ENCODE measurements at places on chromosomes 5 and 9.

DNA sequence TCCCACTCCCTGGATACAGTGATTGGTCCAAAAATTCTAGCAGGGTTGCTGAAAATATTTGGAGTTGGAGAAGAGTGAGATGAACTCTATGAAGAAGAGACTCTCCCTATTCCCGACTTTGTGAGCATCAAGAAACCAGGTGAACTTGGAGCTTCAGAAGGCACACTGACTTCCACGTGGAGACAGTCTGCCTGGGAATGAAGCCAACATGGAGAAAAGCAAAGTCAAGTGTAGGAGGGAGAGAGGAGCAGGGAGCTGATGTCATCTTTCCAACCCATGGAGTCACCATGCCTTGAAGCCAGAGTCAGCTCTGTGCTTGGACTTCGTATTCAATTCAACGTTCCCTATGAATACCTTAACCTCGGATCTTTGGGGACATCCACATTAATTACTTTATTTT is 125.1 kb downstream of the NPR3 start:
- DNase-seq: no peak

DNA sequence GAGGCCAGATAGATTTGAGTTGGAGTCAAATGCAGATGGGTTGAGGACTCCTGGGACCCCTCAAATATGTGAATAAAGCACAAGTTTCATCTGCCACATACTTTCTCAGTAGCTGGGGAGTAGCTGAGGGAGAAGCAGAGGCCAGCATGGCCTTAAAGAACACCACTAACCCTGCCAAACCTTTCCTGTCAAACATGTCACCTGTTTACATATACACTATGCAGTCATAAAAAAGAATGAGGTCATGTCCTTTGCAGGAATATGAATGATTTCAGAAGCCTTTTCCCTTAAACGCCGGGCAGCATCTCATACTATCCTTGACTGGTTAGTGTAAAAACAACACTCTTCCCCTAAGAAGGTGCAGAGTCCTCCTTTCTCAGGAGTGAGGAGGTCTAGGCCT is 25.2 kb upstream of the HSD17B4 start:
- DNase-seq: no peak

DNA sequence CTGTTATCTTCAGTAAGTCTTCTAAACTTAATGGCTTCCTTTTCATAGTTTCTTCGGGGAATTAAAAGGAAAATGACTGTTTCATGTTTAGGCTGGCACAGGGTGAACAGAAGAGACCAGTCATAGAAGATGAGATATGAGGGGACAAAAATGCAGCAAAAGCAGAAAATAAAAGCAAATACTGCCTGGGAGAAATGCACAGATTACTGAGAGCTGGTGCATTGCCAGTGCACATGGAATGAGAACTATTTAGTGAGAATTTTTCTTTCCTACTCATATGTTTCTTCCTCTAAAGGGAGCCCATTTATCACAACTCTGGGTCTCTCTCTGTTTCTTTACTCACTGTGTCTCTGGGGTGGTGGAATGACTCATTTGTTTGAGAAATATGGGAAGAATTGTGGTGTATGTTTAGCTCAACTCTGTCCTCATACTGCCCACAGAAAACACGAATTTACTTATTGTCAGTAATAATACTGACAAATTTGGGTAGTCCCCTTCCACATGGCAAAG is 25.9 kb upstream of the ANKRD55 start:
- peak; percentile 95 for DNase-seq

DNA sequence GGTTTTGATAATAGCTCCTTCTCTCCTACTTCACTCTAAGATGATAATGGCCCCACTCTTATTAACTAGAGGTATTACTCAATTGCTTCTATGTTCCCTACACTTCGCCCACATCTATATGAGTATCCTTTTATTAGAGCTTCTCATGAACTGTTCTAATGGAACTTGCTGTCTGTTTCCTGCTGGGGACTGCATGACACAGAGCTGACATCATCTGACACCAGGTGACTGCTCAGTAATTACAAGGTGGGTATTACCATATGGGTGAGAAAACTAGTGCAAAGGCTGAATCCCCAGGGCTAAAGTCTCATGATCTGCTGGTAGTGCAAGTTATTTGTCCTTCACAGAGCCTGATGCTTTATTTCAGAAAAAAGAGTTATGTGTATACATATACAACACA is 146.2 kb upstream of the PLCXD3 start:
- no peak for DNase-seq

GRCh38 chr5:51386916-51387883 is 4.0 kb downstream of the ISL1 start:
- no peak for DNase-seq

- DNase-seq: no peak
Measured at GRCh38 chr9:14863402-14863801, 46.8 kb downstream of the FREM1 start.

DNA sequence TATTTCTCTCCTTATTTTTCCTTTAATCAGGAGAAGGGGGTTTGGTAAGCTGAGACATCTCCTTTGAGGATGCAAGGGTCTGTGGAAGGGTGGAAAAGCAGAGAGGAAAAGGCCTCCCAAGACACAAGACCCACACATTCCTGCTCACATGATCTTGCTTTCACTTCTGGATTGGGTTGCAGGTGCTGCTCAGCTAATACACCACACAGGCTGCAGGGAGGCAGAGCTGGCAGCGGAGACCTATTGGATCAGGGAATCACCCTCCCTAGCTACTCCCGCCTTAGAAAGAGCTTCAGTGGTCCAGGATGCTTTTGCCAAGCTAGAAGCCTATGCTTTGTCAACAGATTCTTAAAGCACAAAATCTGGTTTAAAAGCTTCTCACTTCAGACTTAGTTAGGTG is 87.6 kb upstream of the IL33 start:
- DNase-seq: no peak

DNA sequence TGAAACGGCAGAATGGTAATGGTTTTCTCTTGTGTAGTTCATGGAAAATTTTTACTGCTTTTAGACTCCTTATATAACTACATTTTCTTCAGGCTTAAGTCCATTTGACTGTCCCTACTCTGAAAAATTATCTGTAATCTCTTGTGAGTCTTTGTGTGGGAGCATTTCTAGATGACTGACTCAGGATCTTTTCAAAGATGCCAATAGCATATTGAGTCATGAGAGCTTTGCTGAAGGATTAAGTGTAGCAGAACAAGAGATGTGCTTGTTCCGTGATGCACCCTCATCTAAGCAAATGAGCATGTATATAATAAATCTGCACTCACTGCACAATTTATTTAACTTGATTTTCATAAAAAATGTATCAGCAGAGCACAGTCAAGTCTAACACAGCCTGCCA is 298.7 kb upstream of the CDH6 start:
- no peak for DNase-seq

DNA sequence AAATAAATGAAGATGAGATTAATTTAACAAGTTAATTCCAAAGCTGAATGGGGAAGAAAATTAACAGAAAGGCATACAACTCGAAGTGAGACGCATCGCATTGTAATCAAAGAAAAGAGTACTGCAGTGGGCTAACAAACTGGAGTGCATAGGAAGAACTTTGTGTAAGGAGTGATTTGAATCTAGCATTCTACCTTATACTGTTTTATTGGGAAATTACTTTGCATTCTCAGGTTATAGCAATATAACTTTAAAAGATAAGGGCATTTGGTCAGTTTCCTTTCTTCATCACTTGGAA is 124.5 kb upstream of the TLE4 start:
- DNase-seq: no peak

DNA sequence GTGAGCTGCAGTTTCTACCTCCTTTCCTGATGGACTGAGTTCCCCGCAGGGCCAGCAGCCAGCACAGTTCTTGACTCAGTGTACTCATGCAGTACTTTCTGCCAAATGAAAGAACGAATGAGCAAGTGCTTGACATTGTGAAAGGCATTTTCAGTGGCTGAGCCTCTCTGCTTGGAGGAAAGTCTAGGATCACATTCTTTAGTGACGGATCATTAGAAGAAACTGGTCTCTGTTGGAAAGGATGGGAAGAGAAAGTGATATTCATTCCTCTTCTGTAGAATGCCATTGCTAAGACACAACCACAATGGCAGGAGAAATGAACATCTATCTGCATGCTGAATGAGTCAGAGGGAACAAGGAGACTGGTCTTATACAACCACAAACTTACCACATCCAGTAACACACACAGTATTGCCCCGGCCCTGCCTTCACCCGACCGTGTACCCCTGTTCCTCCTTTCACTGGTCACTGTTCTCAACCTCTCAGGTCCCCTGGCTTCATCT is 206.9 kb downstream of the CRB2 start:
- DNase-seq: peak; percentile 84

DNA sequence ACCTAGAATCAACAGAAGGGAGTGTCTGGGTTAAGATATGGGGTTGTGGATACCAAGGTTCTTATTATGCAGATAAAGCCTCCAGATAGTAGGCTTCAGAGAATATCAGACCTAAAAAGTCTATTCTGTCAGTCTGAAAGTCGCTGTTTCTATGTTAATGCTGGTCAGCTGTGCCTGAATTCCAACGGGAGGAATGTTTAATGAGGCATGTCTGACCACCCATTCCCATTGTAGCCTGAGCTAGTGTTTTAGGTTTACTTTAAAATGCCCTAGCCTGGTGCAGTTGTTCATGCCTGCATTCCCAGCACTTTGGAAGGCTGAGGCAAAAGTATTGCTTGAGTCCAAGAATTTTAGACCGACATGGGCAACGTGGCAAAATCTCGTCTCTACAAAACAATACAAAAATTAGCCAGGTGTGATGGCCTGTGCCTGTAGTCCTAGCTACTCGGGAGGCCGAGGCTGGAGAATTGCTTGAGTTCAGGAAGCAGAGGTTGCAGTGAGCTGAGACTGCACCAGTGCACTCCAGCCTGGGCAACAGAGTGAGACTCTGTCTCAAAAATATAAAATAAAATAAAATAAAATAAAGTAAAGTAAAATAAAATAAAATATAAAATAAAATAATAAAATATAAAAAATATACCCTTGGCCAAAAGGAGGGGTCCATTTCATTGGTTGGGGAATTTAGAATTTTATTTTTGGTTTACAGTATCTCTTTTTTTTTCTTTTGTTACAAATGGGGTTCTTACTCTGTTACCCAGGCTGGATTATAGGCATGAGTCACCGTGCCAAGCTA is 7.8 kb upstream of the SOX30 start:
- no peak for DNase-seq

DNA sequence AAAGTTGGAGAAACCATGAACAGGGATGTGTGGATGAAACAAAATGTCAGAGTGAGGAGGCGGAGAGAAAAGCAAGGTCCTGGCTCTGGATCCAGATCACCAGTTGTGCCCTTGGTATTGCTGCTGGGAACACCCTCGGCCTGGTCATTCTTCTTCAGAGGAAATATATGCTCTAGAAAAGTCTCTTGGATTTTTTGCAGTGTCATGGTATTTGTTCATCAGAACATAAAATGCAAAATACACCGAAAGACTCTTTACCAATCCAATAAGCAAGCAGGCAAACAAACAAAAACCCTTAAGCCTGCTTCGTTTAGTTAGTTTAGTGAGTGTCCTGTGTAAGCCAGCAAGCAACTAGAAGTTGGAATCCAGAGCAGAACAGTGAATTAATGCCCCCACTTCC is 88.7 kb upstream of the CDH6 start:
- no peak for DNase-seq

DNA sequence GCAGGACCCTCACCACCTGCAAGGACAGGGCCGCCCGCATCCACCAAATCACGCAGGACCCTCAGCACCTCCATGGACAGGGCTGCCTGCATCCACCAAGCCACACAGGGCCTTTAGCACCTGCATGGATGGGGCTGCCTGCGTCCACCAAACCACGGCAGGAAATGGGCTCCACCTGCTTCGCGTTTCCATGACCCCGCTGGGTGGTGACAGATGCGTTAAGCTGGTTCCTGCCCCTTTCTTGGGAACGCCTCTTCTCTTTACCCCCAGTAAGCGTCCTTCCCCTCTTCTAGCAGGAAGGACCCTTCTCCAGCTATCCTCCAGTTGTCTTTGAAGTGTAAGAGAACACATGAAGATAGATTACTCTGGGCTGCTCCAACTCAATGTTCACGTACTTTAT is 13.5 kb downstream of the FBP1 start:
- no peak for DNase-seq

GRCh38 chr5:93601071-93601801 is 18.2 kb downstream of the NR2F1 start:
- no peak for DNase-seq

DNA sequence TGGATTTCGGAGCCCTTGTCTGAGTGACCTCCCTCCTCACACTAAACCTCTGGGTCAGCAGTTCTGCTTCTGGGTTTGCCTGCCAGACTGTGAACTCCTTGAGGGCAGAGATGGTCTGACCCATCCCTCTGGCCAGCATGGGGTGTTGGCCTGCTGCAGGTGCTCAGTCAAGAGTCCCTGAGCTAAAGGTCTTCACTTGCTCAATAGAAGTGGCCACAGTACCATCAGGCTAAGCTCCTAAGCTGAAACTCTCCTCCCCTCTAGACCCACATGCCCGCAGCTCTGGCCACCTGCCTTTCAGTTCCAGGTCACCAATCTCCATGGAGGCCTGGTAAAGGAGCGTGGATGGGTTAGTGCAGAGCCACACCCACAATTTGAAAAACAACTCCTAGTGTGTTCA is 316.6 kb downstream of the SPOCK1 start:
- no peak for DNase-seq

DNA sequence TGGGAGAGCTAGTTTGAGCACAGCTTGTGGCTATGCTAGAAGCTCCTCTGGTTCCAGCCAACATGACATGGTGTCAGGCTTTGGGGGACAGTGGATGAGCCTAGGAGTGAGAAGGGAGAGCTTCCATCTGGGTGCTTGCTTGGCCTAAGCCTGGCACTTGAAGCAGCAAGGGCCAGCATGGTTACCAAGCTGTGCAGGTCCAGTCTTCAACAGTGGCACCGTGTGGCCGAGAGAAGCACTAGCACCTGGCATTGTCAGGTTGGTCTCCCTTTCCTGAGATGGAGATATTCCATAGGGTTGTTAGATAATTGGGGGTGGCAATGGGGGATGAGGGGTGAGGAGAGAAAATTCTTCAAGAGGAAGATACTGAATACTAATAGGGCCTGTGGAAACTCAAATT is 261.9 kb downstream of the PBX3 start:
- DNase-seq: no peak

- no peak for DNase-seq
Measured at GRCh38 chr9:19151425-19152159, 24.3 kb upstream of the PLIN2 start.

DNA sequence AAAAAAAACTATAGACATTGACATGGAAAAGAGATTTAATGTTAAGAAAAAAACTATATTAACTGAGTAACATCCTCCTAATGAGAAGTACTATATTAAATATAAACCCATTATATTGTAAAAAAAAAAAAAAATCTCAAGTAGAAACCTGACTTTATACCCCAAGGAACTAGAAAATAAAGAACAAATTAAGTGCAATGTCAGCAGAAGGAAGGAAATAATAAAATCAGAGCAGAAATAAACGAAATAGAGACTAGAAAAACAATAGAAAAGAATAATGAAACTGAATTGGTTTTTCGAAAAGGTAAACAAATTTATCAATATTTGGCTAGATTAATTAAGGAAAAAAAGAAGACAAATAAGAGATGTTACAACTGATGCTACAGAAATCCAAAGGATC is 329.1 kb upstream of the ZNF608 start:
- DNase-seq: no peak

GRCh38 chr5:112216140-112216539 is 202.9 kb downstream of the EPB41L4A start:
- no peak for DNase-seq
